ENCODE measurements at places on chromosomes 6 and 20.

DNA sequence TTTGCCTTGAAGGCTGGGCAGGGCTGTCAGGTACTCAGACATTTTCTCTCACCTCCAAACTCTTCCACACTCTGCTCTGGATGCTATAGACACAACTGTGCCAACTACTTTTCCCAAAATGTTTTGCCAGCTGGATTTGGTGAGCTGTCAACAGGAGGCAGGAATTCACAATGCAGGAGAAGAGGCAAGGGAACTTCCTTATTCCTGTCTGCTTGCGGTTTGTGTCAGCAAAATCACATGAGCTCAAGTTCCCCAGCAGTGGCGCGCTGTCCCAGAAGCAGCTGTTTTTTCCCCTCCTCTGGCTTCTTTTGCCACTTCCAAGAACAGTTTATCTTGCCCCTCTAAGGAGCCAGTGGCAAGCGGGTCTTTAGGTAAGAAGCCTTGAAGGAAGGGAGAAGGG is 608.2 kb downstream of the PRKN start:
- no peak for DNase-seq

GRCh38 chr6:85015396-85015990 is 251.1 kb upstream of the TBX18 start:
- DNase-seq, result no peak

- DNase-seq, result no peak
Observed at GRCh38 chr6:136897071-136897470, 25.0 kb upstream of the SLC35D3 start.

DNA sequence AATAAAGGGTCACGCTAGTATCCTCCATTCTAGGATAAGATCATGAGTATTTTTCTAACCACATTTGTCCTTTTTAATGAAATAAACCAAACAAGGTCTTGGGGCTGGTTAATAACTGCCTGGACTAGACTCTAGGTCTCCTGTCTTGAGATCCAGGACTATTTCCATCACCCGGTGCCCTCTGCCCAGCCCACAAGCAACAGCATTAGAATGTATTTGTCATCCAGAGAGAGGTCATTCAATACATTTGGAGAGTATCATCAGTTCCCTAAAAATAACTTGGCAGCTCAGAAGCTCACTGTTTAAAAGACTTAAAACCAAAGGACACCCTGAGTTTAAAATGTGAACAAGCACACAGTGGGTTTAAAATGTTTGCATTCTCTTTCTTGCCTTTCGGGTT is 4.4 kb upstream of the RBM24 start:
- DNase-seq, result no peak
